ENCODE measurements at places on chromosomes 11 and 22.

GRCh38 chr22:49623176-49623575 is 204.5 kb downstream of the BRD1 start:
- no peak for DNase-seq

GRCh38 chr22:31637447-31637890 is 24.5 kb downstream of the PISD start:
- no peak for DNase-seq

- no peak for DNase-seq
These were observed 506.8 kb downstream of the INSC start for GRCh38 chr11:15621565-15621964.

GRCh38 chr11:109112821-109113280 is 309.1 kb upstream of the C11orf87 start:
- no peak for DNase-seq
